ENCODE measurements at places on chromosomes 11 and 22.

- no peak for DNase-seq
These were observed 43.1 kb downstream of the NFAM1 start for GRCh38 chr22:42389143-42389542.

DNA sequence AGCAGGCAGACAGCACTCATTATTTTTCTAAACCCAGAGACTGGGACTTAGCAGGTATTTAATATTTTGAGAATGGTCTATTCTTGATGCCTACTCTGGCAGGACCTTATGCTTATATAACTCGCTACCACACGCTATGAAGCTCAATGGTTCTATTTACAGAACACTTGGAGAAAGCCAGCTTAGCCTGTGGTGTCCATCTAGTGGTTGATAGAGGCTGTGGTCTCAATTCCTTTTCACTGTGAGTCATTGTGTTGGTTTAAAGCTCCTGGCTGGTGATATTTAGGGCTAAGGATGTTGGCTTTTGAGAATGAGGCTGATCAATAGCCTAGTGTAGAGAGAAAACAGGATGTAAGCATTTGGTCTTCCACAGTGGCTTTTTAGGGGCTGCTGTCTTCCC is 206.4 kb downstream of the DBX1 start:
- DNase-seq: no peak

GRCh38 chr22:43895986-43896645 is 4.3 kb upstream of the PNPLA5 start:
- DNase-seq: no peak

GRCh38 chr11:44505581-44506054 is 59.8 kb upstream of the CD82 start:
- DNase-seq: no peak

GRCh38 chr11:20099527-20099926 is 60.7 kb downstream of the DBX1 start:
- DNase-seq: no peak

DNA sequence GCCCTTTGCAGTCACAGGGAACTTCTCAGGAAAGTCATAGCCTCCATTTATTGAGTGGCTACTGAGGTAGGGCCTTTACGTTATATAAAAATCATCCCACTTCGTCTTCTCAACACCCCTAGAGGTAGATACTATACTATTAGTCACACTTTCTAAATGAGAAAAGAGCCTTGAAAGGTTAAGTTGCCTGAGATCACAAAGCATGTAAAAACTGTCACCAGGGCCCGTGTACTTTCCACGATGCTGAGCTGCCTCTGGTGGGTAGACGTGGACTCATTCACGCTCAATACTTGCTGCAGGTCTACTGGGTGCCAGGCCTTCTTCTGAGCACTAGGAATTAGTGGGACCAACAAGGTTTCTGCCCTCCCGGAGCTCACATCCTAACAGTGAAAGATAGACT is 16.3 kb downstream of the CHRDL2 start:
- no peak for DNase-seq

DNA sequence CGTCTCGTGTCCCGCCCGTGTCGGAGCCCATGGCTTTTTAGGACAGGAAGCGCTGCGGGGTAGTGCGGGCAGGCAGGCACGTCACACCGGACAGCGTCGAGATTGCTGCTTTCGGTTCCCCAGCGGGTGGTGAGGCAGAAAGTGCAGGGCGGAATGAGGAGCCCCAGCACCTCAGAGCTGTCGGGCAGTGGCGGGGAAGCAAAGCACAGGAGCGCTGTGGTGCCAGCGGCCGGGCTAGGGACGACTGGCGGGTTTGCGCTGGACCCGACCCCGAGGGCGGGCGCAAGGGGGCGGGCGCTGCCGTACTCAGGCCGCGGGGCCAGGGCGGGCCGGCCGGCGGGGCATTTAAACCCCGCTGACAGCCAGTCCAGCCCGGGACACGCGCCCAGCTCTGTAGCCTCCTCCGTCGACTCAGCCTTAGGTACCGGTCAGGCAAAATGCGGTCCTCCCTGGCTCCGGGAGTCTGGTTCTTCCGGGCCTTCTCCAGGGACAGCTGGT is at the start of gene SLC37A2:
Gene SLC37A2, plus strand, starts transcription at position 375 of the 498 bp plus-strand sequence. Its CDS starts 63 bp downstream, at position 438.
- peak; percentile 16 for DNase-seq

DNA sequence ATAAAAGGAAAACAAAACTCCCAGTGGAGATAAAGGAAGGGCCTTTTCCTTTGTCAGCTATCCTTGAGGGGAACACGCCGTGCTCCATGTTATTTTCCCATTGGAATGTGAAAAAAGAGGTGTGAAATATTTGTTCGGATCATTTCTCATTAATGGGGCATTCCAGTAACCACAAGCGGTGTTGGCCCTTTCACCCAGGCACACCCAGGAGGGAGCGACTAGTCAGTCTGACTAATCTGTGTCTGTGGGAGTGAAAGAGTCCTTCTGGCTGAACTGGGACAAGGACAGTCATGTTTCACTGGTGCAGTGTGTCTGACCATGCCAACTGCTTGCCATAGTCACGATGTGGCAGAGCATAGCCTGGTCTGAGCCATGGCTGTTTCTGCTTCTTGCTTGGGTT is 13.0 kb upstream of the MYEOV start:
- DNase-seq: no peak

GRCh38 chr11:95104856-95105255 is 15.2 kb downstream of the ENDOD1 start:
- DNase-seq: no peak

DNA sequence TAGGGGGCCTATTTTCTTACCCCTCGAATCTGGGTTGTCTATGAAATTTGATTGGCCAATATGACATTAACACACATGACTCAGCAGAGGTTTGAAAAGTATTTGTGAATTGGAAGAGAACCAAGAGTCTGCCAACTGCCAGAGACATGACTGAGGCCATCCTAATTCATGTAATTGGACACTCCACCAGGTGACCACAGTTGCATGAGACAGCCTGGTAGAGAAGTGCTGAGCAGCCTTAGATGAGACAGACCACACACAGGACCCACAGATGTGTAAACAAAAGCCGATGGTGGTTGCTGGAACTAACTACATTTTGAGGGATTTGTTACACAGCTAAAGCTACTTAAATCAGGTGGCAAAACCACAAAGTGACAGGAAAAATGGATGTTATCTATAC is 855 bp upstream of the MS4A5 start:
- no peak for DNase-seq

DNA sequence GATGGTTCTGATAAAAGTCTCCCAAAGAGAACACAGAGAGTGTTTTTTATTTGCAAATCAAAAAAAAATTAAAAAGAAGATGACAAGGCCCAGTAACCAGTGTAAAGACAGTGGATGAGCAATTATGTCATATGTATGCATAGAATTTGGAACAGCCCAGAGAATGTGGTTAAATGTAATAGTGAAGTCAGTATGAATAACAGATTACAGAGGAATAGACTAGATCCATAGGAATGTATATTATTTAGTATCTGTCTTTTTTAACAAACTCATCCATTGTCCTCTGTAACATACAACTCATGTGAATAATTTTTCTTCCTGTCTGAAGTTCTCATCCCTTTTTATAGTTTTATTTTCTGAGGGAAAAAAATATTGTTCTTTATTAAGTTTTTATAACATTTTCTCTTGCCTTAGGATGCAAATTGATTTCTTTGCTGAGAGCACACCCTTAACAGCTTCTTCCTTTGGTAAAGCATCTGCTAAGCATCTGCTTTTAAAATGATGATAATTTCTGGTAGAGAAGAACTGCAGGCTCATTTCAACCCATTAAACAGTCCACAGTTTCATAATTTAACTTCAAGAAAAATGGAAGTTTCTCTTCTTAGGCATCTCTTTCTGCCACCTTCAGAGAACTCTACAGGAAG is 266.5 kb upstream of the MTNR1B start:
- DNase-seq: no peak

GRCh38 chr22:37402184-37402506 is 25.1 kb downstream of the ELFN2 start:
- no peak for DNase-seq

DNA sequence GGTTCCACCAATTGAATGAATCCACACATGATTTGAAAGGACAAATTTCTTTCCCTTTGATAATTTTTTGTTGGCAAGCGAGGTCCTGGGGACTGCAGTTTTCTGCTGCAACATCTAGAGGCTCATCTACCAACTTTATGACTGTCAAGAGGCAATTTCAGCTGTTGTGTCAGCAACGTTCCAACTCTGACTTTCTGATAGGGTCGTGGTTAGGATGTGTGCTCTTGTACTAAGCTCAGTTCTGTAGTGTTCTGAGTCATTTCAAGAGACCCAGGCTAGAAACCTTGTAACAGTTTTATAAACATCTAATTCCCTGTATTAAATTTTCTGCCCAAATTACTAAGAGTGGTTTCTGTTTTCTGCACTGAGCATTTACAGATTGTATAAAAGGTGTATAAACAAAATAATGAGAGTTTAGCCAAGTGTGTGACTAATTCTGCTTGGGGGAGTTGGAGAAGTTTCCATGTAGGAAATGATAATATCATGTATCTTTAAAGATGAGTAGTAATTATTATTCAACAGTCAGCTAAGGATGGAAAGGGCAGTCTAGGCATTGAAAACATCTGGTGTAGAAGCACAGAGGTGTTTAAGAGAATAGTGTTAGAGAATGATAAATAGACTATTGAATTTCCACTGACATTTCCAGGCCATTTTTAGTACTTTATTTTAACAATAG is 72.2 kb downstream of the RBMXL2 start:
- DNase-seq: no peak

- no peak for DNase-seq
These were observed 8.2 kb downstream of the GSTT4 start for GRCh38 chr22:23997092-23997491.

DNA sequence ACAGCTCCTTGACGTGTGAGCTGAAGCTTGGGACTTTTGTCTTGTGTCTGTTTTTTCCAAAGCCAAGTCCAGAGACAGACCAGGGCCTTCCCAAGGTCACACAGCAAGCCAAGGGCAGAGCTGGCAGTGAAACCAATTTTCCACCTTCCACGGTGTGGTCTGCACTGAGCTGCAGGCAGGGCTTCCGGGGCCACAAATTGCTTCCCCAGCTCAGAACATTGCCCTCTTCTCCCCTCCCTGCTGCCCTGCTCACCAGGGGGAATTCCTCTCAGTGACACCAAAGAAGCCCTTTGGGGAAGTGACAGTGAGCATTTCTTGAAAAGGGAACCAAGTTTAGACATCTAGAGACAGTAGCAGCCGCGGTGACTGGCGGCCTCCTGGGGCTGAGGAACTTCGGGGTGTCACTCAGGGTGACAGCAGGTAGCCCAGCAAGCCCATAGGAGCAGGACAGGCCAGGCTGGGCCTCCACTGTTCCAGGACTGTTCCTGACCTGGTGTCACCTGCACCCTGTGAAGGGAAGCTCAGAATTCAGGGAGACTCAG is 9.2 kb downstream of the FXYD2 start:
- DNase-seq: peak; percentile 42

GRCh38 chr11:102914238-102915043 is 39.7 kb upstream of the MMP12 start:
- DNase-seq: no peak

- no peak for DNase-seq
These were observed 30.8 kb downstream of the APLP2 start for GRCh38 chr11:130100381-130101095.

GRCh38 chr11:5230266-5230665 is 3.4 kb upstream of the HBB start:
- DNase-seq: no peak

- DNase-seq: no peak
These were observed 32.1 kb upstream of the SLC5A12 start for GRCh38 chr11:26753723-26754504.

DNA sequence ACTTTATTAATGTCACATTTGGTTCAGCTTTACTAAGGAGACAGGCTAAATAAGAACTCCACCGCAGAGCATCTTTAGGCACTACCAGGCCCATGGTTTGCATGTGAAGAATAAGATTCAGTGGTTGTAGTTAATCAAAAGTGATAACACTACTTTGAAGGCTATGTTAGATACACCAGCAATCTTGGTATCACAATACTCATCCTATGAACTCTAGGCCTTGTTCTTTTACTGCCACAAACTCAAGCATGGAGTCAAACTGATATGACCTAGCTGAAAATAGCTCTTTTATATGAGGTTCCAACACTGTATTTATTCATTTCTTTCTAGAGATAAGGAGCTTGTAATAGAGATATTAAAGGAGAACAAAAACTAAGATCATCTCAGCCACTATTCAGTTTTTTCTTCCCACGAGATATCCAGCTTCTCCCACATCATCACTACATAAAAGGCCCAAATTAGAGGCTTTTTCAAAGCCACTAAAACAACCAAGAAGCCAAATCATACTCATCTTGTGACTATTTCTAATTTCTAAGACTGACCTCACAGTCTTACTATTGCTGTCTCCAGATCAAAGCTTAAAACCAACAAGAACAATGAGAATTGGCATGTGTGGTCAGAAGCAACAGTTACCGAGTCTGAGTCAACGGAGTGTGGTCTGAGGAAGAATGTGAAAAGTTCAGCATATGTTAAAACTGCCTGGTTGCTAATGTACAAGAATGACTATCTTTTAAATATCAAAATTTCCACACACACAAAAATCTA is 25.1 kb upstream of the GUCY1A2 start:
- DNase-seq: no peak

- DNase-seq: no peak
These were observed 10.6 kb downstream of the CDPF1 start for GRCh38 chr22:46239261-46240048.

DNA sequence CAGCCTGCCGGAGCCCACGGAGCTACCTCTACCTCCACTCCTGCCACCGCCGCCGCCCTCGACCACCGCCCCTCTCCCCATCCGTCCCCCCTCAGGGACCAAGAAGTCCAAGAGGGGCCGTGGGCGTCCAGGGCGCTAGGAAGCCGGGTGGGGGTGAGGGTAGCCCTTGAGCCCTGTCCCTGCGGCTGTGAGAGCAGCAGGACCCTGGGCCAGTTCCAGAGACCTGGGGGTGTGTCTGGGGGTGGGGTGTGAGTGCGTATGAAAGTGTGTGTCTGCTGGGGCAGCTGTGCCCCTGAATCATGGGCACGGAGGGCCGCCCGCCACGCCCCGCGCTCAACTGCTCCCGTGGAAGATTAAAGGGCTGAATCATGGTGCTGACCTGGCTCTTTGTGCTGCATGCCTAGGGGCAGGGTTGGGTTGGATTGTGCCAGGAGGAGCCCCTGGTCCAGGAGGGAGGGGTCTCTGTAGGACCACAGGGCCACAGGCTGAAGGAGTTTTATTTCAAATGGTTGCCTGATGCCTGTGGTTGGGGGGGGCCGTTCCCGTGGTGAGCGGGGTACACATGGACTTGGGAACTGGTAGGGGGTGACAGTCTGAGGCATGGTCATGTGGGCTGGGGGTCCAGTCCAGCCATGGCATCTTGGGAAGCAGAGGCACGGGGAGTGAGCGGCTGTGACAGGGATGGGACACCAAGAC is 2.3 kb downstream of the PTPRCAP start:
- no peak for DNase-seq

- DNase-seq: no peak
These were observed 15.1 kb downstream of the RCN1 start for GRCh38 chr11:32105871-32106560.

GRCh38 chr11:77051511-77051910 is 15.3 kb upstream of the CAPN5 start:
- no peak for DNase-seq

- no peak for DNase-seq
These were observed 11.8 kb downstream of the SMPD1 start for GRCh38 chr11:6402061-6402470.
